ENCODE measurements at places on chromosomes 6 and 20. TPM values are rescaled to one million over a fixed set of nuclear protein-coding genes. Genes with fewer than 3 reads are reported as not detected.

DNA sequence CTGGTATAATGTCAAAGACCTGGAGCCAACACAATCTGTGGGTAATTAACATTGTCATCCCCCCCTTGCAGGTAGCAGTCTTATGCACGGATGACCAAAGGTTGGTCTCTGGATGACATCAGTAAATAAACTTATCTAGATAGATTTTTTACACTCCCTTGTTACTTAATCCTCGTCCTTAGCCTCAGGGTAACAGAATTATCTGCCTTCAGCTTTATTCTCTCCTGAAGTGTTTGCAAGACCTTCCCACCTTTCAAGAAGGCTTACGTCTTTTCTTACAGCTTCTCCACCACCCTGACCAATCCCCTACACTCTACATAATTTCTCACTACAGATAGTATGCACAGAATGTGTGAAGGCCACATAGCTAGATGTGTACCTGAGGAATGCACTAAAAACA, 434.8 kb upstream of the HTR1E start:
- no peak for DNase-seq

DNA sequence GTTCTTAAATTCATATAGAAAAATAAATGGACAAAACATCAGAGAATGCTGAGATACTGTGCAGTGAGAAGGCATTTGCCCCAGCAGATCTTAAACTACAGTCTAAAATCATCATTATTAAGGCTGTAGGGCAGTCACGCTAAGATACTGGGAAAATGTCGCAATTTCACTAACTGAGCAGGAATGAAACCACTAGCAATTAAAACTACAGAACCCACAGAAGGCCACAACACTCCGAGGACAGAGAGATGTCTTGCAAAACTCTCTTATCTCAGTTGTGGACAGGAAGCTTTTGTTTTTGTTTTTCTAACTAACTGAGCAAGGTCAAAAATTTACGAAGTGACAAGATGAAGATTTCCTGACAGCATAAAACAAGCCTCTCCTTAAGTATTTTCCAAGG, 18.2 kb downstream of the GNAS-AS1 start:
- no peak for DNase-seq

- DNase-seq, result no peak
Observed at GRCh38 chr6:150368762-150369161, at the start of gene IYD. Gene IYD (plus strand): TSS chr6:150369012. CDS start chr6:150369032, 20 bp downstream.

GRCh38 chr6:44004625-44005506, 122.4 kb downstream of the MRPL14 start:
- DNase-seq, result no peak

- no peak for DNase-seq
Observed at GRCh38 chr6:119116712-119117281, 38.3 kb upstream of the FAM184A start.

DNA sequence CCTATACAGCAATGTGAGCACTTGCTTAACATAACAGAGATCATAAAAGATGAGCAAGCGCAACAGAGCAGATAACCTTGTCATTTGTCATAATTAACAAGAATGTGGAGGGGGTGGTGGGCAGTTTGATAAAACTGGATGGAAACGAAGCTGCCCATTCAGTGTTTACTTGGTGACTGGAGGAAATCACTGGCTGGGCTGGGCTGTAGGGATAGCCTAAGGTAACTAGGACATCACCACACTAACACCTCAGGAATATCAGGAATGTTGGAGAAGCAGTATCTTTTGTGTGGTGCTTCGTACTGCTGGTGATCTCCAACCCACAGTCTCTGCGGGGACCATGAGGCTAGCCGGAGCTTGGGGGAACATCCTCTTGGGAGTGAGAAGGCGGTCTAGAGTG, 218.4 kb downstream of the HIVEP2 start:
- DNase-seq, result no peak

GRCh38 chr6:167462514-167463312, 137.8 kb downstream of the TTLL2 start:
- DNase-seq, result no peak

Gene ZSCAN23
- 12.2 TPM for polyA plus RNA-seq

Gene SLC17A3
- 0.68 TPM for polyA plus RNA-seq

Gene CHRNA4
- polyA plus RNA-seq, result 11.2 TPM

Gene MBOAT1
- polyA plus RNA-seq, result 18.3 TPM

Gene TGM3
- polyA plus RNA-seq, result 0.51 TPM

GRCh38 chr6:122825163-122825562, 36.1 kb downstream of the SMPDL3A start:
- no peak for DNase-seq

- peak; percentile 33 for DNase-seq
Observed at GRCh38 chr6:147283460-147283859, 79.2 kb downstream of the STXBP5 start.

- DNase-seq, result no peak
Observed at GRCh38 chr20:36547186-36548005, 6.1 kb downstream of the MYL9 start.

DNA sequence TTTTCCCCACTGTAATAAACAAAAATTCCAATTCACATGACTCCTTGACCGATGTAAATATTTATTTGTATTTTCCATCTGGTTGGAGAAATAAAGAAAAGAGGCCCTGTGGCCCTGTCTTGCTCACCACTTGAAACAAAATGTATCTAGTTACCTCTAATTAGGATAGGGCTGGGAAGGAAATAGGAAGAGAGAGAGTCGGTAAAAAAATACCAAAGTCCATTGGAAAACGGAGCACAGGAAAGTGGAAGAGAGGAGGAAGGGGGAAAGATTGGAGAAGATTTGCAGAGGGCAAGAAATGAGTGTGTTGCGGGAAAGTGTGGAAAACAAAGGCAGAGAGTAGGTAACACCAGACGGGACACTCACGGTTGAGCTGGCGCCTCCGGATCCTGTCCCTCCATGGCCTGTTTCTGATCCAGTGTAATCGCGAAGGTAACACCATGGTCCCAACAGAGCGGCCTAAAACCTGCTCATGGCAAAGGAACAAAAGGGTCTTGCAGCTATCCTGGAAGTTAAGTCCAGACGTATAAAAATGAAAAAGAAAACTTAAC, 105.8 kb upstream of the RIPOR2 start:
- DNase-seq, result no peak

- no peak for DNase-seq
Observed at GRCh38 chr6:45378334-45378926, 696 bp upstream of the SUPT3H start.

DNA sequence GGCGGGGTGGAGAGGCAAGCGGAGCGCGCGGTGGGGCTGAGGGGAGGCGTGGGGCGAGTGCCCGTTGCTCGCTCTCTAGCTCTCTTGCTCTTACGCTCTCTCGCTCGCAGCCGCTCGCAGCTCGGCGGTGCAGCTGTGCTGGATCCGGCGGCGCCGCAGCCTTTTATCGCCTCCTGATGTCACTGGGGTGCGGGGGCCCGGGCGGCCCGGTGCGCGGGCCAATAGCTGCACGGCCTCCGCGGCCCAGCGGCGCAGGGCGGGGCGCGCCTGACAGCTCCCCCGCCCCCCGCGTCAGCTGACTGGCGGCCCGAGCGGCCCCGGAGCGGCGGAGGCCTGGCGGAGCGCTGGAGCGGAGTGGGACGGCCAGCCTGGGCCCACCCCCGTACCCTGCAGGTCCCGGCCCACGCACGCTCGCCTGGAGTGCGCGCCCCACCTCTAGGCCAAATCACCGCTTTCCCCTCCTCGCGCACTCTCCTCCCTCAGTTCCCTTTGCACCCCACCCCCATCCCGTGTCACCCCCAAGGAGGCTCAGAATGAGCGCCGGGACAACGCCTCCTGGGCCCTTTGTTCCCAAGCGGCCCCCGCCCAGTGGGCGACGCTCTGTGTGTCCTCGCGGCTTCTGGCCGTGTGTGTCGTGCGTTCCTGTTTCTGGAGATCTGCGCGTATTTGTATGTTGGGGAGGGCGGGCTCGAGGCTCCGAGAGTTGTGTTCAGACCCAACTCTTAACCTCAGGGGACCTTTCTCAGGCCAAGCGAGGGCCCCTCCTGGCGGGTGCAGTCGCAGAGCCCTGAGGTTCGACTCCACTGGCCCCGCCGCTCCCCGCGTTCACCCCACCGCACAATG, at the start of gene MAFB:
TSS of gene MAFB (minus strand) at position 137 of the 843 bp plus-strand sequence. CDS start 386 bp downstream, outside the sequence.
- DNase-seq, result peak; percentile 86

Gene RRBP1
- 133 TPM for polyA plus RNA-seq

Gene TMEM170B
- 10.5 TPM for polyA plus RNA-seq

DNA sequence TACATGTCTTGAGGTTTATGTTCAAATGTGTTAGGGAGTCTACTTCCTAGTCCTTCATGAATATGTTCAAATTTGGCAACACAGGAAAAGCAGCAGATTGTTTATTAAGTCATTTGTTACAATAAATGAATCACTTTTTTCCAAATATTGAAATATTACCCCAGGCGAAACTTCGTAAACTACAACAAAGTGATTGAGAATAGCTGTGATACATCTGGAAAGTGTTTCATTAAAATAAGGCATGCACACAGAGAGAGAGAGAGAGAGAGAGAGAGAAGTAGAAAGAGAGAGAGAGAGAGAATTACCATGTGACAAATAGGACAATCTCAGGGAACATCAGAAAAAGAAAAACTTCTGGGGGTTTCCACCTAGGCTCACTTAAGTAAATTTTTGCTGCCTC, 363.1 kb upstream of the PTCHD4 start:
- no peak for DNase-seq

- no peak for DNase-seq
Observed at GRCh38 chr6:26170951-26171841, 84.0 kb downstream of the HFE start.

GRCh38 chr6:130981409-130981808, 81.6 kb downstream of the EPB41L2 start:
- DNase-seq, result peak; percentile 78

DNA sequence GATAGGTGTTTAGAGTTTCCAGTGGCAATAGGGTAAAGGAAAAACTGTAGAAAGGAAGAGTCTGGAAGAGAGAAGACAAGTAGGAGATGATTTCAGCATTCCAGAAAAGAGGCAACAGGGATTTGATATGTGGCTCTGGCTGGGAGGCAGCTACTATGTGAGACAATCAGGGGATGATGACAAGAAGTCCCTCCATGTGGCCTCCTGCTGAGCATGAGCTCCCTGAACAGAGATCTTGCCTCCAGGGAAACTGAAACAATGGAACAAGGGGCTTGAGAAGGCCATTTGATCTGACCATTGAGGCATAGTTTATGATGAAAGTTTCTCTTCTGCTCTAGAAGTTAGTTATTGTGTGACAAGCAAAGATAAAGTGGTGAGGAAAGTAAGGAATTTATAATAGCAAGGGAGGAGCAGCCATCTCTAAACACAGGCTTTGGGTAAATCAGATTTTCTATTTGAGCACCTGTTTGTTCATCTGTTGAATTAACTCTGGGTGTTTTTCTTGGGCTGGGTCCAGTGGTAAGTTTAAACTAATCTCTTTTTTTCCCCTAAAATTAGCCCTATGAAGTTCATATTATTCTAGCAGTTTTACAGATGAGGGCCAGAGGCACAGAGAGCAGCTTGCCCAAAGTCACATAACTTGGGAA, 3.0 kb upstream of the GPX5 start:
- no peak for DNase-seq

GRCh38 chr20:25024171-25024570, 31.6 kb upstream of the APMAP start:
- DNase-seq, result no peak

DNA sequence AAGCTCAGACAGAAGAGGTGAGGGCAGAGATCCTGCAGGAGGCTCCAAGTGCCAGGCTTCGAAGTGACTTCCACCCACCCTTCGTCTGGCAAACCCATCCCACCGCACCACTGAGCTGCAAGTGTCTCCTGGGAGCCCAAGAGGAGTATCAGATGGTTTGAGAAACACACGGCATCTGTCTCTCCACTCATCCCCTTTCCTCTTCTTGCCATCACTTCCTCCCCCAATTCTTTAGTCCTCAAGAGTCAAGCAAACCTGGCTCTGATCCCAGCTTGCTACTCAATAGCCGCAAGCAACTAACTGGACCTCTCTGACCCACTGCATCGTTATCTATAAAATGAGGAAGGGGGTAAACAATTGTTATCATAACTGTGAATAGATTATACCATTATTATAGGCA, 142.1 kb downstream of the BMP7 start:
- no peak for DNase-seq

GRCh38 chr6:139433631-139434419, 59.4 kb upstream of the CITED2 start:
- no peak for DNase-seq

Gene FGD2
- 1.4 TPM for polyA plus RNA-seq

DNA sequence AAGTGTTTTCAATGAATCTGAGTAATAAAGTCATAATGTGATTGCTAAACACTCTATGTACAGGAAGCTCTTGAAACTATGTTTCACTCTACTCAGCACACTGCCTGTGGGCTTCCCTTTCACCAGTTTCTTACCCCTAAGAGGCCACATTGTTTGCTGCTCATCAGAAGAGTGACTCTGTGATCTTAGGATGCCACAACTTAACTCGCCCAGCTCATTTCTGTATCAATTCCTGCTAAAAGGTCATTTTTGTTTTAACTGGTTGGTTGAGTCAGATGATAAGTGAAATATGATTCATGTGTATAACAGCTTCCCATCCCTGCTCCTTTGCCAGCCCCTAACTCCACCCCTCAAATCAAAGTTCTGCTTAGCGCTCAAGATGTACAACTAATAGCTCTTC, 9.8 kb upstream of the NDUFAF4 start:
- no peak for DNase-seq

Gene GJA1
- polyA plus RNA-seq, result 65.7 TPM

Gene C6orf141
- polyA plus RNA-seq, result 0.53 TPM

- no peak for DNase-seq
Observed at GRCh38 chr20:434661-435419, 26.7 kb downstream of the RBCK1 start.

All from right renal pelvis (tissue), 4 donors.